T-helper 1 cell treated with Interleukin-12 subunit alpha and Interleukin-12 subunit beta and Interleukin-4 antibody, amounts not matched to agents 30 ng/mL and 1 ng/mL, for 36 hours (primary cell): ENCODE measurements at places on chromosomes 7 and 10. TPM values are rescaled to one million over a fixed set of nuclear protein-coding genes. Genes with fewer than 3 reads are reported as not detected.

The CFTR gene
- total RNA-seq, result not detected in 2 replicates

The GOLGA7B gene
- 5.3 and 5.5 TPM in 2 replicates for total RNA-seq

The LLCFC1 gene
- not detected in 2 replicates for total RNA-seq

The C10orf67 gene
- total RNA-seq, result 0.20 TPM in 2 replicates

The LRRN3 gene
- 127 and 129 TPM in 2 replicates for total RNA-seq

The SLC26A3 gene
- not detected in 2 replicates for total RNA-seq

The ETV1 gene
- not detected in 2 replicates for total RNA-seq

The TMEM229A gene
- not detected in 2 replicates for total RNA-seq
